Bronchial smooth muscle cell (primary cell): ENCODE measurements at places on chromosomes 12 and 14. TPM values are rescaled to one million over a fixed set of nuclear protein-coding genes. Genes with fewer than 3 reads are reported as not detected.

SEC23A gene
- 310 and 313 TPM in 2 replicates for total RNA-seq

RTN1 gene
- total RNA-seq: under 0.01 and 0.16 TPM in 2 replicates

KRT73 gene
- total RNA-seq: not detected in 2 replicates

PLEKHH1 gene
- under 0.01 and 0.34 TPM in 2 replicates for total RNA-seq

TC2N gene
- 0.32 TPM in 1 of 2 replicates, not detected in the other for total RNA-seq

APOF gene
- not detected in 2 replicates for total RNA-seq

IL22 gene
- total RNA-seq: not detected in 2 replicates
